Progenitor cell of endocrine pancreas (in vitro differentiated cells): ENCODE measurements at places on chromosomes 1 and 21. TPM values are rescaled to one million over a fixed set of nuclear protein-coding genes. Genes with fewer than 3 reads are reported as not detected.

Gene KIF26B
- total RNA-seq = 5.1 and 6.6 TPM in 2 replicates

Gene MAN1A2
- 66.5 and 67.7 TPM in 2 replicates for total RNA-seq

Gene RORC
- total RNA-seq = 0.09 TPM in 1 of 2 replicates, not detected in the other

Gene PRKCZ
- 71.5 and 78.0 TPM in 2 replicates for total RNA-seq

Gene DNAJC6
- 7.1 and 8.9 TPM in 2 replicates for total RNA-seq

- no peak overlapping the region for H3K27ac ChIP-seq
- peaks cover 11% of the 10 kb centered on the region for H3K27me3 ChIP-seq
- no peaks in the 10 kb centered on the region for H3K36me3 ChIP-seq
- peaks cover 4% of the 10 kb centered on the region for H3K4me1 ChIP-seq
- no peak overlapping the region for H3K4me3 ChIP-seq
These were observed 34.3 kb upstream of the COL24A1 start for GRCh38 chr1:86190873-86191272.

- no peaks in the 10 kb centered on the region for H3K27me3 ChIP-seq
- no peak for DNase-seq
- H3K27ac ChIP-seq = peak overlapping the region; percentile 67
- no peak overlapping the region for H3K4me3 ChIP-seq
- peaks cover 43% of the 10 kb centered on the region for H3K36me3 ChIP-seq
- H3K4me1 ChIP-seq = peaks cover 34% of the 10 kb centered on the region
These were observed 179.9 kb downstream of the VPS13D start for GRCh38 chr1:12409681-12410080.

DNA sequence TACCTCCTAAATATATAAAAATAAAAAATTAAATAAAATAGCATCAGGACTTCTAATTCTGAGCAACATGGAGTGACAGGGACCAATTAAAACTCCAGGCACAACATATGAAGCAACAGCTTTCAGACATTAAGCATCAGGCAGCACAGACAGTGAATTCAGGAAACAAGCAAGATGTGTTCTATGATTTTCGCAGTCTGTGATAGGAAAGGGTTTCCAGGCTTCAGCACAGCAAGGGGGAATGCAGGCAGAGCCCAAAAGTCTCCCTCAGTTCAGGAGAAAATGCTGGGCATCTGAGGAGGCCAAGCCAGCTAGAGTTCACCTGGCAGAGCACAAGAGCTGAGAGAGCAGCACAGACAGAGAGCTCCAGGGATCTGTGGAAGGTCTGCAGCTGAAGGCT lies 22.2 kb upstream of the CTTNBP2NL start:
- H3K4me3 ChIP-seq = no peak overlapping the region
- no peaks in the 10 kb centered on the region for H3K36me3 ChIP-seq
- no peaks in the 10 kb centered on the region for H3K4me1 ChIP-seq
- H3K27me3 ChIP-seq = peaks cover 46% of the 10 kb centered on the region

DNA sequence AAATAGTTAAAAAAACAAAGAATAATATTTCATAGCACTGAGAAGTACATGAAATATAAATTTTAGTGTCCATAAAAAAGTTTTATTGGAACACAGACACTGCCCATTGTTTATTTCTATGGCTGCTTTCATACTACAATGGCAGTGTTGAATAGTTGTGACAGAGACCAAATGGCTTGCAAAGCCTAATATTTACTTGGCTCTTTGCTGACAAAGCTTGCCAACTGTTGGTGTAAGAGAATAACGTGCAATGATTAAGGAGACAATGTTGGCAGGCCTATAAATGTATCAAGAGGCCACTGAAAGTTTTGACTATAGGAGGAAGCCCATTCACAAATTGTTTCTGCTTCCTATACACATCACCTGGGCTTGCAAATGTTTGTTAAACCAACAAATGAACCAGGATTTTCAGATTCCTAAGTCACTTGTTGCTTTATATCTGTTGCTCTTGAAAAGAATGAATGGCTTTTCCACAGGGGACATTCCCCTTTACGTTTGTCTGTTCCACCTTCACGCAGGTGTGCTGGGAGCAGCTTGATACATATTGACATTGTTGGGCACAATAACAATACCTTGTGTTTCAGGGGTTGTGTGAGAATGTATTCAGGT lies 5.5 kb upstream of the ST6GALNAC3 start:
- DNase-seq = no peak
- H3K4me3 ChIP-seq = no peak overlapping the region
- H3K27me3 ChIP-seq = peaks cover 24% of the 10 kb centered on the region
- H3K36me3 ChIP-seq = no peaks in the 10 kb centered on the region

GRCh38 chr1:209621741-209622655 lies 30.2 kb downstream of the LAMB3 start:
- no peak overlapping the region for H3K27ac ChIP-seq
- peaks cover 6% of the 10 kb centered on the region for H3K36me3 ChIP-seq
- no peaks in the 10 kb centered on the region for H3K4me1 ChIP-seq
- no peak for DNase-seq

DNA sequence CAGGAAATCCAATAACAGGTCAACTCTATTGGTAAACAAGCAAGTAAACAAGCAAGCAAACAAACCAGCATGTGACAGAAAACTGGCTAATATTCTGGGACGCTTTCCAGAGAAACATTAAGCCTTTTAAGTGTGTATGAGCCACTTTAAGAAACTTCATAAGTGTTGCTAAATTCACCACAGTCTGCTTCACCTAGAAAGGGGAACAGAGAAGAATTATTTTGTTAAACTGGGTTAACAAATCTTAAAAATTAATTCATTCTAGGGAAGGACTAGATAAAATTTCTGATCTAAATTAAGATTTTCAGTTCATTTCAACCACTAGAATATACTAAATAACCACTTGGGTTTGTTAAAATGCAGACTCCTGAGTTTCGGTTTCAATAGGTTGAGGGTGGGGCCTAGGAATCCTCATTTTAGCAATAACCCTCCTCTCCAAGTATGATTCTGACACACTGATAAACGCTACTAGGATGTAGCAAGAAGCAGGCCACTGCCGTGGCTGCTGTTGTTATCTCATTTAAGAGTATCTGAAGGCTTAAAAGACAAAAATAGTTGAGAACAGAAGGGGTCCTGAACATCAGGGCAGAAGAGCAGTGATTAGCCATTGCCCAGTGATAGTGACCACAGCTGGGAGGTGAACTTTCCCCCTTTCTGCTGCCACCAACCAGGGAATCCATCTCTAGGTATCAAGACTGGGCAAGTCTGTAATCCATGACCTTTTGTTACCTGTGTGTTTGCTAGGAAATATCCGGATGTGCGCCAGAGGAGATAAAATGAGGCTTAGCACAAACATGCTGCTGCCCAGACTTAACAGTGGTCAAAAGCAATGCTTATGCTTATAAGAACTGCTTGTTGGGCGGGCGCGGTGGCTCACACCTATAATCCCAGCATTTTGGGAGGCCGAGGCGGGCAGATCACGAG lies 11.2 kb downstream of the CREG1 start:
- no peaks in the 10 kb centered on the region for H3K27me3 ChIP-seq
- peaks cover 4% of the 10 kb centered on the region for H3K4me1 ChIP-seq
- no peak overlapping the region for H3K4me3 ChIP-seq
- no peak for DNase-seq

DNA sequence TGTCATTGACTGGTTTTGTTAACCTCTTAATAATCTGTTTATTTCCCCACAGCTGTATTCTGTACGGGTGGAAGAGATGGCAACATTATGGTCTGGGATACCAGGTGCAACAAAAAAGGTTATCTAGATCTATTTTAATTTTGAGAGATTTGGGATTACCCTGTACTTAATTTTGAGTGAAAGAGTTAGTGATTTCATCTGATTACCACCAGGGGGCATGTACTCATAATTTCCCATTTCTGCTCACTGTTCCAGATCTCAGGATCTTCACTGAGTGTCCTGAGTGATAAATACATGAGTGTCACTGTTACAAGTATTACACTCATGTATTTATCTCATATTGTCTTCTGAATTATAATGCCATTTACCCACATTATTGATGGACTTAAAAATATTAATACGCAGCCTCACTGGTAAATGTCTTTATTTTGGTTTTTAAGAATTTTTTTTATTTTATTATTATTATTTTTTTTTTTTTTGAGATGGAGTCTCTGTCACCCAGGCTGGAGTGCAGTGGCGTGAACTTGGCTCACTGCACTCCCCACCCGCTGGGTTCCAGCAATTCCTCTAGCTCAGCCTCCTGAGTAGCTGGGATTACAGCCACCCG lies 27.4 kb downstream of the DTL start:
- H3K36me3 ChIP-seq = peaks cover 12% of the 10 kb centered on the region
- H3K27ac ChIP-seq = no peak overlapping the region
- no peaks in the 10 kb centered on the region for H3K4me1 ChIP-seq
- H3K4me3 ChIP-seq = no peak overlapping the region
- H3K27me3 ChIP-seq = no peaks in the 10 kb centered on the region

DNA sequence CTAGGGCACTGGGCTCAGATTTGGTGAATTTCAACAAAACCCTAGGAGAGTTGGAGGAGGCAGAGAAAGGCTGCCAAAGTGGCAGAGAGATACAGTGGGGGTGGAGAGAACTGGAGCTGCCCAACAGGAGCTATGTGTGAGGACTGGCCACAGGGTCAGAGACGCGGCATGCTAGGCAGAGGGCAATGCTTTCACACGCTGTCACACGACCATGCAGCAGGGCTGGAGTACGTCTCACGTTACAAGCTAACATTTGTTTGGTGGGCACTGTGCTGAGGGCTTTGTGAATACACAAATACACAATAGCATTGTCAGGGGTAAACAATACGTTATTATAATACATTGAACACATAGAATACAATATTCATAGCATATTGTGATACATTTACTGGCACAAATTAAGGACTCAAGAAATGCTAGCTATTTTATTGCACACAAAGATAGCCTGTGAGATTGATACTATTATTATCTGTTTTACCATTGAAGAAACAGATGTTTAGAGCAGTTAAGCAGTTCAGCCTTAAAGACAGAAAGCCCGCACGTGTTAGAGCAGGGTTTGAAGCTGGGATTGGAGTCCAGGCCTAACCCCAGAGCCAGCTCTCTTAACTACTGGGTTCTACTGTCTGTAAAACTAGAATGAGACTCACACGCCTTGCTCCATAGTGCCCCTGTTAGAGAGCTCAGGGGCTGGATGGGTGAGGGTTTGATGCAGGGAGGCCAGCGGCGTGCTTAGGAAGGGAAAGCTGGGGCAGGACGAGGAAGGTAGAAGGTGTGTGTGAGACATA lies 4.5 kb downstream of the RAB7B start:
- H3K27me3 ChIP-seq = peaks cover 22% of the 10 kb centered on the region
- no peak for DNase-seq
- no peak overlapping the region for H3K4me3 ChIP-seq
- no peak overlapping the region for H3K27ac ChIP-seq

DNA sequence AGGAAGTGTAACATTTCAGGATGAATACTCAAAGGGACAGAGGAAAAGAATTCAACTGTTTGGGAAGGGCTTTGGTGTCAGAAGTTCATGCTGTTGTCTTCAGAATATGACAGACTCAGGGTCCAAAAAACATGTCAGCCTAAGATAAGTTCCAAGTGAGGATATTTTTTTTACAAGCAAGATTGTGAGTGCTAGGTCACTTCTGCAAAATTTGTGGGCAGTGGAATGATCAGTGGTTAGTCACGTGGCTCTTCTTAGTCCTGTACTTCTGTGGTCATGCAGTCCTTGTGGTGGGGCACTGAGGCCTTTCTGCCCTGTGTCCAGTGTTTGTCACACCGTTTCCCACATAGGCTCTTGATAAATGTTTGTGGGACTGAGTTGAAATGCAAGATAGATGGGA lies 5.2 kb downstream of the RGL1 start:
- peaks cover 6% of the 10 kb centered on the region for H3K27me3 ChIP-seq
- no peaks in the 10 kb centered on the region for H3K36me3 ChIP-seq
- H3K27ac ChIP-seq = no peak overlapping the region
- H3K4me3 ChIP-seq = no peak overlapping the region
- peaks cover 22% of the 10 kb centered on the region for H3K4me1 ChIP-seq
- DNase-seq = no peak

GRCh38 chr1:72137656-72138055 lies 144.7 kb downstream of the NEGR1 start:
- DNase-seq = no peak
- H3K4me1 ChIP-seq = no peaks in the 10 kb centered on the region
- no peaks in the 10 kb centered on the region for H3K27me3 ChIP-seq
- no peak overlapping the region for H3K27ac ChIP-seq

- DNase-seq = no peak
- peaks cover 35% of the 10 kb centered on the region for H3K4me1 ChIP-seq
- peak overlapping the region; percentile 85 for H3K27ac ChIP-seq
- peaks cover 16% of the 10 kb centered on the region for H3K36me3 ChIP-seq
- H3K4me3 ChIP-seq = peak overlapping the region; percentile 11
These were observed 50.2 kb downstream of the LRRC8D start for GRCh38 chr1:89870998-89871397.

DNA sequence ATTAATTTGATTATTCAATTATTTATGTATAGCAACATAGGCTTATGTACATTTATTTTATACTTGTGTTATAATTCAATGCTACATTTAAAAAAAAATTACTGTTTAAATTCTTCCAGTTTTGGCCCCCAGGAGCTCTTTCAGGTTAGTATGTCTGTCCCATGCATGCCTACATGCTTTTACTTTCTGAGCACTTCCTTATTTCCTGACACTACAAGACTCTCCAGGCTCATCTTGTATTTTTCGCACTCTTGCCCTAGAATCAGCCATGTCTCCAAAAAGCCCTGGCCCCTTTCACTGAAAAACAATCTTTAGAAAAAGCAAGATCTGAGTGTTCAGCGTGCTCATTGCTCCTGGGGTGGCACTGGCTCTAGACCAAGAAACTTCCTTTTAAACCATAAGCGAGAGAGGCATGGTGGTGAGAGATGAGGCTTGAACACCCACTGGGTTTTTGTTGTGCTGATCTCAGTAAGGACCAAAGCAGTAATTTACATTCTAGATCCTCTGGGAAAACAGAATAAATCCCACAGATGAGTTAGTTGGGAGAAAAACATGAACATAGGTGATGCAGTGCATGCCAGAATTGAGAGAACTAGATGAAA lies 95.0 kb downstream of the SLC30A10 start:
- H3K27me3 ChIP-seq = peaks cover 18% of the 10 kb centered on the region
- DNase-seq = no peak
- no peaks in the 10 kb centered on the region for H3K36me3 ChIP-seq
- no peak overlapping the region for H3K27ac ChIP-seq

DNA sequence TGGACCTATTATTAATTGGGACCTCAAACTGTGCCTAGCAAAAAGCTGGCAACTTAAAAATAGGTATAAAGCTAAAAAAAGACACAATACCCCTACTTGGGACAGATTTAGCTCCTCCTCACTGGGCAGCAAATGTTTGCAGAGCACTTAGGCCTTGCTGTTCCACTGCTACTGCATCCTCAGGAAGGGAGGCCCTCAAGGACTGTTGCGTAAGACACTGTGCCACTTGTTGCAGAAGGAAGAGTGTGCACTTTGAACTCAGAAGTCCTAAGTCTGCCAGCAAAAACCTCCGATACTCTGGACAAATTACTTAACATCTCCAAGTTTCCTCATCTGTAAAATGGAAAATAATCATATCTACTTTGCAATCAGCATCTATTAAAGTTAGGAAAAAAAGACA lies 322.9 kb downstream of the BARHL2 start:
- H3K36me3 ChIP-seq = no peaks in the 10 kb centered on the region
- H3K4me1 ChIP-seq = no peaks in the 10 kb centered on the region
- H3K27me3 ChIP-seq = no peaks in the 10 kb centered on the region
- no peak overlapping the region for H3K27ac ChIP-seq

GRCh38 chr1:235607284-235607683 lies 42.3 kb downstream of the GNG4 start:
- H3K36me3 ChIP-seq = no peaks in the 10 kb centered on the region
- no peak overlapping the region for H3K4me3 ChIP-seq
- DNase-seq = no peak
- H3K4me1 ChIP-seq = no peaks in the 10 kb centered on the region
